ENCODE measurements at places on chromosomes 4 and X.

- no peak for DNase-seq
Observed at GRCh38 chr4:100162027-100162685, 28.1 kb downstream of the DDIT4L start.

GRCh38 chr4:140372751-140373327, 607 bp upstream of the SCOC start:
- DNase-seq, result peak; percentile 0

DNA sequence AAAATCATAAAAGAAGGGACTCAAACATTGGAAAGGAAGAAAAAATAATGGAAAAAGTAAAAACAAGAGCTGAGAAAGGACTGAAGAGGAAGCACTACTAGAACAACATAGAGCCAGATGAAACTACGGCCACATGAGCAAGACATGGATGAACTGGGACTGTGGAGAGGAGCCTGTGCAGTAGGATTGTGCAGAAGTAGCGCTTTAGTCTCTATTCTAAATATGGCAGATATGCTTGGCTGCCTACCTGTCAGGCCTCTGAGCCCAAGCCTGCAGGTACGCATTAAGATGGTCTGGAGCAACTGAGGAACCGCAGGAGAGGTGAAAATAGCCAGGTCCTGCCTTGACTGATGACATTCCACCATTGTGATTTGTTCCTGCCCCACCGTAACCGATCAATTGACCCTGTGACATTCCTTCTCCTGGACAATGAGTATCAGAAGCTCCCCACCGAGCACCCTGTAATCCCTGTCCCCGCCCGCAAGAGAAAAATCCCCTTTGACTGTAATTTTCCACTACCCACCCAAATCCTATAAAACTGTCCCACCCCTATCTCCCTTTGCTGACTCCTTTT, 154.3 kb downstream of the CAMK2D start:
- no peak for DNase-seq

GRCh38 chrX:42515939-42516338, 262.0 kb downstream of the PPP1R2C start:
- DNase-seq, result no peak

DNA sequence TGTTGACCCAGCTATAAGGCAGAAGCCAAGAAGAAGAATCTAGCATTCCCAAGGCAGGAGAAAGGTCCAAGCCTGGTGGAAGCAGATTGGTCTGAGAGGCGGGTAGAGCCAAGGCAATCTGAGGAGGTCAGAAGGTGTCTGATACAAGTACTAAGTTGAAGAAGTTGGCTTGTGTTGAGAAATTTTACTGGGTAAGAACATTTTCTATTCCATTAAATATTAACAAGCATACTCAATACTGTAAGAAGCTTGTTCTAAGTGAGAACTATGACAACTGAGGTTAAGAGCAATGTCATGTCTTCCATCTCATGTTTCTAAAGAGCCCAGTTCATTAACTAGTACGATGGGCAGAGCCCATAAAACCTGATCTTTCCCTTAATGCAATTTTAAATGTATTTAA, 75.0 kb downstream of the FAM13A start:
- no peak for DNase-seq

- no peak for DNase-seq
Observed at GRCh38 chr4:173181848-173182247, 13.2 kb downstream of the GALNT7 start.

DNA sequence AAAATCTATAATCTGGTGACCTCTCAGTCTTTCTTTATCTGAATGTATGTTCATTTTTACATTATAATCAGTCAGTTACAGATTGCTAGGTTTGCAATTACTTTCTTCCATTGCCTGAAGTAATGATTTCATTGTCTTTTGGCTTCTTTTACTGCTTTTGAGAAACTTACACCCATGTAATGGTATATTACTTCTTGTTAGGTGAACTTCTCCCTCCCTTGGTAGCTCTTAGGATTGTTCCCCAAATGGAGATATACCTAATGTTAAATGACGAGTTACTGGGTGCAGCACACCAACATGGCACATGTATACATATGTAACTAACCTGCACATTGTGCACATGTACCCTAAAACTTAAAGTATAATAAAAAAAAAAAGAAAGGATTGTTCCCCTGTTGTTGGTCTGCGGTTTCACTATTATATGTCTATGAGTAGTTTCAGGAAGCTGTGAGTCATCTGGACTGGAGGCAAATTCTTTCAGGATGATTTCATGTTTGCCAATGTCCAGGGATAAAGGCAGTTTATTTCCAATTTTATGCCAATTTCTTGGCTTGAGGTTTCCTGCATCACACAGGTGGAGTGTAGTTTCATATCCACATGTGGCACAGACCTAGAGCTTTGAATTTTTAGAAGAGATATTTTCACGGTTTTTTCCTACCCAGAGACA, 21.8 kb downstream of the SPANXC start:
- peak; percentile 33 for DNase-seq

GRCh38 chr4:108383157-108383556, 214.4 kb upstream of the LEF1 start:
- no peak for DNase-seq

- DNase-seq, result no peak
Observed at GRCh38 chrX:145816601-145817315, 871 bp upstream of the SLITRK2 start.

- no peak for DNase-seq
Observed at GRCh38 chrX:14267216-14267615, 237.5 kb upstream of the GEMIN8 start.

- DNase-seq, result no peak
Observed at GRCh38 chr4:623914-624566, 1.3 kb upstream of the PDE6B start.

DNA sequence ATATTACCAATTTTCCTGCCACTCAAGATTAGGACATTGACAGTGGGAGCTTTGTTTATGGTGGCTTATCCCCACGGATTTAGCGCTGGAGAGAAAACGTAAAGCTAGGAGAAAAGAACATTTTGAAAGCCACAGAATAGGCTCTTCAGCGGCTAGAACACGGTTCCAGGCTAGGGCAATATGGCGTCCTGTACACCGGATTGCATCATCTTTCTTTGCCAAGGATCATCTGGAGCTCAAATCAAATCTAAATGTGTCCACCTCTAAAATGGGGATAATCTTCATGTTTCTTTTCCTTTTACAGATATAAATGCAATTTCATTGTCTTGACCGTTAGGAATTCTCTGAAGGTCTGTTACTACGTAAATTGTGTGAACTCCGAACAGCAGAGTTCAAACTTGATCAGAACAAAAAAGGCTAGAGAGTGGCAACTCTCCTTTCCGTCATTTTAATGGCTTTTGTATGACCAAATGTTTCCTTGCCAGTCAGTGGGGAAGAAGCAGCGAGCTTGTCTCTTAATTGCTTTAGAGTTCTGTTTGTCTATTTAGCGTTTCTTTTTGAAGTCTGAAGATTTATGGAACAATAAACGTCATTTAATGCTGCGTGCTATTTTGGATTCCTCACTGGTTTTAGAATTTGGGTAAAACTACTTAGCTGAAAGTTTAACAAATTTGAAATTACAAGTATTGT, 2.6 kb upstream of the WWC2 start:
- DNase-seq, result no peak

- peak; percentile 3 for DNase-seq
Observed at GRCh38 chrX:44223150-44223549, 120.3 kb downstream of the EFHC2 start.

DNA sequence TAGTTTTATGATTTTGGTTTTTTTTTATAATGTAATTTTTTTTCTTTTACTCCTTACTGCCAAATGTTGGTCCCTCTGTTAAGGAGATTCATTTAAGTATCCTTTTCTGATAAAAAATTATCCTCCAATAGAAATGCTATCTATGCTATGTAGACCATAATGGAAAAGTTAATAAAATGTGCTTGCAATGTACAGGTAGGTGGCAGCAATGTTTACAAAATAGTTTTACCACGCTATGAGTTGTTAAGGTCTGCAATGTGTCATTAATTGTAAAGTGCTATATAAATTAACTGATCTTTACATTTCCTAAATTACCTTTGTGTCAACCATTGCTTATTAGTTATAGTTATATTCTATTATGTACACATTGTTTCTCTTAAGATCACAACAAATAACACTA, 3.8 kb upstream of the CENPC start:
- DNase-seq, result no peak

DNA sequence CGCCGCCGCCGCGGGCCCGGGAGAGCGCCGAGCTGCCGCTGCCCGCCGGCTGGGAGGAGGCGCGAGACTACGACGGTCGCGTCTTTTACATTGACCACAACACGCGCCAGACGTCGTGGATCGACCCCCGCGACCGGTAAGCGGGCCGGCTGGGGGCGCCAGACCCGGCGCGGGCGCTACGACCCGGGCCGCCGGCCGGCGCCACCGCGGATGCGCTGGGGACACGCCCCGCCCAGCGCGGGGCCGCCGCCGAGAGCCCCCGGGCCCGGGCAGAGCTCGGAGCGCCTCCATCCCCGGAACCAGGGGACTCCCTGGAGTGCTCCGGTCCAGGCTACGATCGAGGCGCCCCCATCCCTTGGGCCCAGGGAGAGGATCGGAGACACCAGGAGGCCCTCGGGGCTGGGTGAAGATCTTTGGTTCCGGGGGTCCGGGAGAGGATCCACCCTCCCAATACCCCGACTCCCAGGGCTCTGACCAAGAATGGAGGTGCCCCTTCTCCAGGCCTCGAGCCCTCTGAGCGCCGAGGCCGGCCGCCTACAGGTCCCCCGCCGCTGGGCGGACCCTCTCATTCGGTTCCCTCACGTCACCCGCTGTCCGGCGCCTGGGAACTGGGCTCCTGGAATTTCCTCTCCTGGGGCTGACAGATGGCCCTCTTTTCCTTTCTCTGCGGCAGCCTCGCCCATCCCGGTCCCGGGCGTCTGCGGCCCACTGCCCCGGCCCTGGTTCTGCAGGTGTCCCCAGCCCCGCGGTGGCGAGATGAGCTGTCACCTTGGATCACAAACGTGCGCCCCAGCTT, 48.8 kb downstream of the CLDN34 start:
- DNase-seq, result no peak

- no peak for DNase-seq
Observed at GRCh38 chr4:161254375-161254774, 909.4 kb downstream of the FSTL5 start.

- no peak for DNase-seq
Observed at GRCh38 chrX:152917656-152918579, 20.1 kb downstream of the ZNF185 start.

DNA sequence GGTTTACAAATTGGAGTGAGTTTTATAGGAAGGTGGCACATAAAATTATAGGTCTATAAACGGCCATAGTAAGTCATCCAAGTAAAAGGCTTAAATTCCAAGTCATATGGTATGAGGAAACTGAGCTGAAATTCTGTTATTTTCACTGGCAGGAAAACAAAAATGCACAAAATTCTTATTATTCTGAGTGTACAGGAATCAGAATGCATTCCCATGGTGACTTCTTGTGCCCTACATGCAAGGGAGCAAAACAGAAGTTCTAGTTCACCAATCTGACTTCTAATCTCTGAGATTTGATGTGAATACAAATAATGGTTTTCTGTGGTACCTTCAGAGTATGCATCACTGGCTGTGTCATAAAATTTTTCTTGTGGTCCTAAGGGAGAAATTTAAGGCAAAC, 102.9 kb downstream of the CLCN4 start:
- DNase-seq, result peak; percentile 24

DNA sequence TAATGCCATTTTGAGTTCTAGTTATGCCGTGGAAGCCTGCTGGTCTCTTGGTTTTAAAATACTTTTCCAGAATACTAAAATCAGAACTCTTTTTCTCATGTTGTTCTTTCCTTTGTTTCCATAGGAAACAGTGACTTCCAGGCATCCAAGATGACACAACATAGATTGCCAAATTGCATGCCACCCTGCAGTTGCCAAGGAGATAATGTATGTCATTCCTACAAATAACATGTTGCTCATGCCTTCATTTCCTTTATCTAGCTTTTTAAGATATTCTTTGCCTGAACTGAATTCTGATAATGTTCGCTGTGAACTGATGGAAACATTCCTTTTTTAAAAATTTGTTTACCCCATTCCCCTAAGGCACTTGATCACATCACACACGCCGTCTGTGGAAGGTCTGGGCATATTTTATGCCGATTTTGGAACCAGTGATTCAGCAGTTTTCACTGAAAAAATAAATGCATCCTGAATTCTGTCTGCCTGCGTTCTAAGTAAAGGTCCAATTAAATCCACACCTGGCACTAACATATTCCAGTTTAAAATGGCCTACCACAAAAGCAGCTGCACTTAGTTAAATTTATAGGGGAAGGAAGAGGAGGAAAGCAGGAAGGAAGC, 38.0 kb upstream of the COX7B2 start:
- no peak for DNase-seq

- no peak for DNase-seq
Observed at GRCh38 chrX:103407776-103408175, 31.4 kb downstream of the BEX3 start.

GRCh38 chr4:137923494-137923893, 318.7 kb downstream of the SLC7A11 start:
- no peak for DNase-seq

DNA sequence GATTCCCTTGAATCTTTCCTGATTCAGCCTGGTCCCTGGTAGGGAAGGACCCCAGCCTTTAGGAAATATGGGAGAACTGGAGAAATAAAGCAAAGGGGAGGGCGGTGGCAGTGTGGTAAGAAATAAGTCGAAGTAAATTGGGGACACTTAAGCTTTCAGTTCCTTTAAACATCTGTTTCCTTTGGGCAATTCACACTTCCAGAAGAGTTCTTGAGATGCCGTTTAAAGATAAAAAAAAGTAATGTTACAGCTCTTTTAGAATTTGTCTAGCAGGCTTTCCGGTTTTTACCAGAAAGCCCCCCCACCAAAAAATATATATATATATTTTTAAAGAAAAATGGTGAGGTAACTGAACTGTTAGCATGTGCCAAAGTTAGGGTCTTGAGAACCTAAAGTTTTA, 46.6 kb downstream of the TSPAN7 start:
- DNase-seq, result no peak

DNA sequence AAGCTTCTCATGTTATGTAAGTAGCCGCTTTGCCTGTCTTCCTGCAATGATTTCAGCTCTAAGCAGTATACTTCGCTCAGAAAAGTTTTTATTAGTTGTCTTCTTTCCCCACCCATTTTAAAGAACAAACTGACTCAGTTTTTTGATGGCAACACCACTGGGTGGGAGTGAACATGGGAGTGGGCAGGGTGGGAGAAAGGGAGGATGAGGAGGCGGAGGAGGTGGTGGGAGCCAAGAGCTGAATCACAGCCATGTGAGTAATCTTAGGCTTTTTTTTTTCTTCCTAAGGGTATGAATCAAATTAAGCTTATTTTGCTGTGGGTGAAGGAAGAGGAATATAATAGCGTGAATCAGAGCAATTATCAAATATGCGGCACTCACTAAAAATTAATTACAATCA, 574.3 kb upstream of the DIPK2B start:
- peak; percentile 78 for DNase-seq

All from GM04504 (cell line).